Nephron progenitor cell (in vitro differentiated cells): ENCODE measurements at places on chromosomes 7 and 10.

DNA sequence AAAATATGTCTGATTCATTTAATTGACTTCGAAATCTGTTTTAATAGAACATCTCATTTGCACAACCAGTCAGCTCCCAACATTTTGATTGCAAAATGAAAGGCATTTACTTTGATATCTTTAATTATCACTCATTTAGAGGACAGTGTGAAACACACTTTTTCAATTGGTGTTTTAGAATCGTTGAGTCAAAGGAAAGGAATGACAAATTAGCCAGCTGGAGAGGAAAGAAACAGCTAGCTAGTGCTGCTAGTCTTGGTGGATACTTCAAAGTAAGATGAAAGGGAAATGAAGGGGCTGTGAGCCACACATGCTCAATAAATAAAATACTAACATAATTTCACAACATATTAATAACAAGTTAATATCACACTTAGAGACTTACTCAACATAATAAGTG, 570.2 kb downstream of the PHTF2 start:
- DNase-seq, result no peak

DNA sequence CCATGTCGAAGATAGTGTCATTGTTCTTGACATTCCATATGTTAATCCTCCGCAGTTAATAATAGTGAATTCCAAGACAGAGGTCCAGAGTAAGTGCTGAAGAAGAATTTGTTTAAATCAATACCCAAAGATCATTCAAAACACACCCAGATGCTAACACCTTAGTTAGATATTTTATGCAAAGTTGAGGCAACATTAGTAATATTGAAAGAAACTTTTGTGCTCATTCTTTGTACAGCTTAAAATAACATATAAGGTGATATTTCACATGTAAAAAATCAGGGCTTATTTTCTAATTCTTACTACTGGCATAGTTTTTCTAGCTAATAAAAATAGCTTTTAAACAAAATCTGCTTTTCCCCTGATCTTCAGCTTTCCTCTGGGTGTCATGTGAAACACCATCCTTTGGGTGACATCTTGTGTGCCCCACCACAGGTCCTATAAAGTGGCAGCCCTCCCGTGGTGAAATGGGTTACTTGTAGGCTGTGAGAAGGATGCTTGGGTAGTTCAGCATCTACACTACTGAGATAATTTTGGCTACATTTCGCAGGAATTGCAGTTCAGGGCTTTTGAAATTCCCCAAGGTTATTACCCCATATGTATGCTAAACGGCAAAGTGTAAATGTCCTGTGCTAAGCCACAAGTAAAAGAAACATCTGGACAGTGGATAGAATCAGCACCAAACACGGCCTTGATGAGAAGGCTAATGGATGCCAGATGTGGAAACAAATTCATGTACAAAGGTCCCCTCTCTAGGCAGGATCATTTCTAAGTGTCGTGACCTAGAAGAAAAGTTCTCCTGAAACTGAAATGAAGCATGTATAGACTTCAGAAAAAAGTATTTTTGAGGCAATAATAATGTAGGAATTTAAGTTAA, 105.4 kb downstream of the GRM3 start:
- DNase-seq, result no peak

- DNase-seq, result peak; percentile 50
Measured at GRCh38 chr7:69598487-69599285, 411 bp downstream of the AUTS2 start.

GRCh38 chr10:128018236-128018635, 108.0 kb downstream of the MKI67 start:
- no peak for DNase-seq

GRCh38 chr10:91210014-91210413, 10.4 kb upstream of the PCGF5 start:
- DNase-seq, result no peak

GRCh38 chr10:103736044-103736443, 119.3 kb downstream of the SH3PXD2A start:
- DNase-seq, result no peak

DNA sequence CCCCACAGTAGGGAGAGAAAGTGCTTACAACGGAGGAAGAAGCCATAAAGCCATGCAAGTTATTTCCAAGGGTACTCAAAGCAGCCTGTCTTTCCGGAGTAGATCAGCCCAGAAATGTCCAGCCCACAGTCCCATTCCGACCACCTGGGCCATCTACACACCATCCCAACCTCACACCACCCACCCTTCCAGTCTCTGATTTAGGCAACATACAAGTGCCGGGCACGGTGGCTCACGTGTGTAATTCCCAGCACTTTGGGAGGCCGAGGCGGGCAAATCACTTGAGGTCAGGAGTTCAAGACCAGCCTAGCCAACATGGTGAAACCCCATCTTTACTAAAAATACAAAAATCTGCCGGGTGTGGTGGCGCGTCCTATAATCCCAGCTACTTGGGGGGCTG, 35.1 kb downstream of the LRRC20 start:
- DNase-seq, result no peak

DNA sequence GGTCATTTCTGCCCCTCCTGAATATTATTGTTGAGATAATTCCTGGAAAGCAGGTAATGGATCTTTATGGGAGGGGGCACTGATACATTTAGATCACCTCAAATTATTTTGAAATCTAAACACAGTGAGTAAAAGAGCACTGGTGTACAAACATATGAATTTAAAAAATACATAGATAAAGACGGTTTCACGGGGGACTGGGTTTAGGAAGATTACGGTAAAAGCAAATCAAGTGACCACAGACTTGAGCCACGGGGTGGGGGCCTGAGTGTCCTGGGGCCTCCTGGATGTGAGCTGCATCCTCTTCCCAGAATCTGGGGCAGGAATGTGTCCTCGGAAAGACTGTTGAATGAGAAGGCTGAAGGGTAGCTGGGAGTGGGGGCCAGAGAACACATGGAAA, 219.1 kb upstream of the KLF6 start:
- DNase-seq, result peak; percentile 10

GRCh38 chr7:37408291-37409228, 40.1 kb downstream of the ELMO1 start:
- DNase-seq, result no peak

DNA sequence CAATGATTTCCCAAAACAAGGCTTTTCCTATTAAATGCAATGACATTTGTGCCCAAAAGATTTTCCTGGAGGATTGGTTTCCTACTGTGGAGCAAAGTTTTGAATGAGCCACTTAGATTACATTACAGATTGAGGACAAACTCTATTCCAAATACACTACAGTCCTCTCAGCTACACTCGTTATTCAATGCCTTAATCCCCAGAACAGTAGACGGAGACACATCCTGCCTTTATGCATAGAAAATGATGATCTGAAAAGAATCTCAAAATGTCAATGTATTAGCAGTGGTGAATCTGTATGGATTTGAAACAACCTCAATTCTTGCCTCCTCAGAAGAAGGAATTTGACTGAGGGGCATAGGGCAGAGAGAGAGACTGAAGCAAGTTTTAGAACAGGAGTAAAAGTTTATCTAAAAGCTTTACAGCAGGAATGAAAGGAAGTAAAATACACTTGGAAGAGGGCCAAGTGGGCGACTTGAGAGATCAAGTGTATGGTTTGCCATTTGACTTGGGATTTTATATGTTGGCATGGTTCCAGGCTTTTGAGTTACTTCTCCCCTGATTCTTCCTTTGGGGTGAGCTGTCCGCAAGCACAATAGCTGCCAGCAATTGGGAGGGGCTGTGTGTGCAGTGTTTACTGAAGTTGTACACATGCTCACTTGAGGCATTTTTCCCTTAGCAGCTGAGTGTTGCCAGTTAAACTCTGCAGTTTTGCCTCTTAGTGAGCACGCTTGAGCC, 891.9 kb upstream of the MBL2 start:
- DNase-seq, result peak; percentile 9

GRCh38 chr7:121547544-121548092, 151.5 kb upstream of the FAM3C start:
- DNase-seq, result peak; percentile 5

- peak; percentile 26 for DNase-seq
Measured at GRCh38 chr7:44767912-44768627, 19.4 kb downstream of the ZMIZ2 start.

GRCh38 chr10:122113161-122113944, 124.4 kb downstream of the TACC2 start:
- peak; percentile 73 for DNase-seq

GRCh38 chr10:59007307-59008025, 169.0 kb upstream of the PHYHIPL start:
- no peak for DNase-seq

- no peak for DNase-seq
Measured at GRCh38 chr7:28067171-28067570, 113.4 kb downstream of the JAZF1 start.

GRCh38 chr7:32347244-32347828, 142.8 kb downstream of the LSM5 start:
- DNase-seq, result peak; percentile 46

- DNase-seq, result no peak
Measured at GRCh38 chr7:40015790-40016296, 65.8 kb downstream of the CDK13 start.

DNA sequence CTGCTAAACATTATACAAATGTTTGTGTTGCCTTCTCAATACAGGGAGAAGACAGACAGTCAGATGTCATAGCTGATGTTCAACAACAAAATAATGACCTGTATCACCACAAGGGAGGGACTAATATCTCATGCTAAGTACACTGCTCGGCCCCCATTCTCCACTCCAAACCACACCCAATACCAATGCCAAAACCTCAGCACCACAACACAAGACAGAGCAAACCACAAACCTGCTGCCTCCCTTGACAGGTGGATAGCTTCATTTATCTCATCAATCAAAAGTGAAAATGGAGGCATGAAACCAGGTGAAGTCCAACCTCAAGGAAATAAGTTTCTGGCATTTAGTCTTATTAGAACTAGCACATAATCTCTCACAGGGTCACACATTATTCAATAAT, 109.5 kb downstream of the PARD3 start:
- DNase-seq, result no peak

DNA sequence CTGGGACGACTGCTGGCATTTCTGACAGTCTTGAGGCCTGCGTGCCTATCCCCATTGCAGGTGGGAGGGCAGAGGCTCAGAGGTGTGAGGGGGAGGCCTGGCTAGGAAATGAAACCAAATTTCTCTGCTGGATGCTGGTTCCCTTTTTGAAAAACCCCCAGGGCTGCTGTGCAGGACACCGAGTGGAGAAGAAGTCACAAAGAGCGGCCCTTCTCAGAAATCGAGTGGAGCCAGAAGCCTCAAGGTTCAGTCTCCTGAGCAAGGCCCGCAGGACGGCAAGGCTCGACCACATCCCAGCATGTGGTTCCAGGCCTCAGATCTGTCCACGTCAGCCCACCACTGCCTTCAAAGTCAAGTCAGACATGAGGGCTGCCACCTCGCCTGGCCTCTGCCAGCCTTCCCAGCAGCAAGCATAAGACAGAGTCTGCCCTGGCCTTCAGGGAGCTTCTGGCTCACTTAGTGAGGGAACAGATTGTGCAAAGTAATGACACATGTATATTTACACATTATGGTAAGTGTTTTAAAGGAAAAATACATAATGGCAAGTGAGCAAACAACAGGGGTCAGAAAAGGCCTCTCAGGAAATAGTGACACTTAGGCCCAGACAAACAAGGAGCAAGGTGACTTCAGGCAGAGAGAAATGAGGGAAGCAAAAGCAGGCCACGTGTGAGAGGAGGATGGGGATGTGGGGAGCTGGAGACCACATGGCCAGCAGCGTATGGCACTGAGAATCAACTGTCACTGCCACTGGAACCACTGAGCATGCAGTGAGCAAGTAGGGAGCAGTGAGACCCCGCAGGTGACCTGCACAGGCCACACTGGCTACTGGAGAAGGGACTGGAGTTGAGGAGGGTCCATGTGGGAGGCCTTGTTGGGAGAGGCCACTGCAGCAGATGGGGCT, 86.7 kb downstream of the ARHGAP22 start:
- DNase-seq, result no peak

DNA sequence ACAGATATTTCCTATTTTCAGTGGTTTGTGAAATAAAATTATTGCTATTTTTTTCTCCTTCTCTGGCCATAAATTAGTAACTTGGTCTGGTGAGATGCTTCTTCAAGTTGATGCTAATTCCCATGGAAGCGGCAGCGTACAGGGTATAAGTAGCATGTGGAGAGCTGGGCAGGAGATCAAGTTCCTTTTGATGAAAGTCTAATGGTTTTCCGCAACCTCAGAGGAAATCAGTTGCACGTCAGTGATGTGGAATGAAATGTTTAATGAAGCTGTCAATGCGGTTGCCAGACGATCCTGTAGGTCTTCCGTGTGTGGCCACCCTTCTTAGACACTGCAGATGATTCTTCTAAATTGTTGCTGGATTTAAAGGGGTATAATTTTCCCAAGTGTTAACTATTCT, 236.4 kb upstream of the GRM3 start:
- no peak for DNase-seq

GRCh38 chr7:82364048-82364447, 79.5 kb downstream of the CACNA2D1 start:
- no peak for DNase-seq

- no peak for DNase-seq
Measured at GRCh38 chr10:71408436-71409225, 11.9 kb downstream of the CDH23 start.

DNA sequence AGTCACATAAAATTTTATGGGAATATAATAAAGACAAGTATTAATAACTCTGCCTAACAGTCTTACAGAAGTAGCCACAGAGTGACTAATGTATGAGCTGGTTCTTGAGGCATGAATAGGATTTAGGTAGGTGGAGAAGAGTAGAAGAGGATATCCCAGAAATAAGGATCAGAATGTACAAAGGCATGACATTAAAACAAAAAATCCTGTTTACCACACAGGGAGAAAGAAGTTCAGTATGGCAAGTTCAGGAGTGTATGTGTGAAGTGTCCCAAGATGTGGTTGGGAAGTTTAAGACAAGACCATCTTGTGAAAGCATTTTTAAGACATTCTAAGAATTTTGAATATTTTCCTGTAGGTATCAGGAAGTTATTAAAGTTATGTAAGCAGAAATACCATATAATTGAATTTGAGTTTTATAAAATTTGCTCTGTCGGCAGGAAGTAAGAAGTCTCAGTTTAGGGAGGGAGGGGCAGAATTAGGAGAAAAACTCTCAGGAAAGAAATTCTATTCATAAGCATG, 64.7 kb upstream of the CAV2 start:
- DNase-seq, result no peak

GRCh38 chr7:65390588-65390987, 16.9 kb downstream of the ZNF92 start:
- no peak for DNase-seq

DNA sequence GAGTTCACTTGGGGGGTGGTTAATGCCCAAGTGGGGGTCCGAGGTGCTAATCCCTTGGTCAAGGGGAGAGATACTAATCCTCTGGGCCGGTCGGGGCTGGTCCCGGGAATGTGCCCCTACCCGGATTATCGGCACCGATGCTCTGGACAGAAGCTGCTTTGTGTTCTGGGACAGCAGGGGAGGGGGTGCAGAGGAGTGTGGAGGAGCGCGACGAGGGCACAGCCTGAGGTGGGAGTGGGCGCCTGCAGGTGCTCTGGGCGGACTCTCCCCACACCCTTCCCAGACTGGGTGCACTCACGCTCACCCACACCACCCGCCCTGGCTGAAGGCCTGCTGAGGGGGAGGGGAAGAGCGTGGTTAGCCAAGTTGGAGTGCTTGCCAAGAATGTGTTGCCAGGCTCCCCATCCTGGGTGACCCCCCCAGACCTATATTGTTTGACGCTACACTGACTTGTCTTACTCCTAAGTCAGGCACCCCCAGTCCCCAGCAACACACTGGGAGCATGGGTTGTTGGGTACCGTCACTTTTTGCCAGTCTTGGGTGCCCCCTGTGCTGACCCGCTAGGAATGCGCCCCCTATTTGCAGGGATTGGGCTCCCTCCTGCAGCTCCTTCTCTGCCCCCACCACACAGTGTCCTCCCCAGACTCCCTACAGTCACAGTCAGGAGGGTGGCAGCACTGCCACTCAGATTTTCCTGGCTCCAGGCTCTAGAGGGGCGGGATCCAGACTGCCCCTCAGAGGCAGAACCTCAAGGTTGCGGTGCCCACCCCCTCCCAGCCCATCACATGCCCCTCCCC, 1.2 kb downstream of the SLC4A2 start:
- DNase-seq, result no peak
